NCI-H446 treated with DMSO at 0.1 percent for 48 hours (cell line): ENCODE measurements at places on chromosomes 16 and 17.

GRCh38 chr16:54932737-54933254 lies 2.1 kb downstream of the IRX5 start:
- no peak for DNase-seq

- DNase-seq, result no peak
Observed at GRCh38 chr16:28131181-28131580, 67.7 kb upstream of the GSG1L start.

- DNase-seq, result no peak
Observed at GRCh38 chr17:34504814-34505484, 74.4 kb upstream of the TMEM132E start.

DNA sequence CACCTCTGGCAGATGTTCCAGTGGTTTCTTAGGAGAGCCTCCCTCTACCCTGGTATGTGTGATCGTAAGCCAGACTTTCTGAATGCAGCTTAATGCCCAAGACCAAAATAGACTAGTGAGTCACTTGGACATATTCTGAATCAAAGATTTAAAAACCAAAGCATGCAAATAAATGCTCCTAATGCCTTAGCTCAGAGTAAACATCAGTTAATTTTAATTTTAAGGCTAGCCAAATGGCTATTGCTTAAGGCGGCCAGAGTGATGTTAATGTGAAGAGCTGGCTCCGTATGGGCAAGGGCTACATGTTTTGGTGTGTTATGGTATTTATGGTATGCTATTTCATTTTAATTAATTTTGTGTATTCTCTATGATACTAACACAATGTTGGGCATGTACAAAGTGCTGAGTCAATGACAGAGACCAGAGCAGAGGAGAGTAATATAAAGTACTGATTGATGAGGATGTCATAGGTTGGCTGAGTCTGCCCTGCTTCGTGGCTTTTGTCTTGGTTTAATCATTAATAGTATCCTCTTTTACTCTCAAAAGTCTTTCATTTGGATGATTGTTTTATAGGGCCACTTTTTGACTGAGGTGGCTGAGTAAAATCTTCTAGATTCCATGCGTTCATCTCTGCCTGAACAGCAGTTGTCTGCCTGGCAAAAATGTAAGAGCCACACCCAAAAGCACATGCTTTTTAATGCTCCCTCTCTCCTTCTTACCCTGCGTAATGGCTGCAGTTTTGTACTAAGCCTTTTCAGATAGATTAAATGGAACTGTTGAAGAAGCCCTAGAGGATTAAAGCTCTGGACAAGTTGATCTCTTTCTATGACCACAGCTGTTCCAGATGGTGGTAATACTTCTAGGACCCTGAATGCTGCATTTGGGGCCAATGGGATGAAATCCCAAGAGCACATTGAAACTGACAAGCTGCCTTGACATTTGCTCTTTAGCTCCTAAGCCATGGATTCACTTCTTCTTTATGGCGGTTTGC lies 59.6 kb downstream of the MAP2K6 start:
- DNase-seq, result no peak

DNA sequence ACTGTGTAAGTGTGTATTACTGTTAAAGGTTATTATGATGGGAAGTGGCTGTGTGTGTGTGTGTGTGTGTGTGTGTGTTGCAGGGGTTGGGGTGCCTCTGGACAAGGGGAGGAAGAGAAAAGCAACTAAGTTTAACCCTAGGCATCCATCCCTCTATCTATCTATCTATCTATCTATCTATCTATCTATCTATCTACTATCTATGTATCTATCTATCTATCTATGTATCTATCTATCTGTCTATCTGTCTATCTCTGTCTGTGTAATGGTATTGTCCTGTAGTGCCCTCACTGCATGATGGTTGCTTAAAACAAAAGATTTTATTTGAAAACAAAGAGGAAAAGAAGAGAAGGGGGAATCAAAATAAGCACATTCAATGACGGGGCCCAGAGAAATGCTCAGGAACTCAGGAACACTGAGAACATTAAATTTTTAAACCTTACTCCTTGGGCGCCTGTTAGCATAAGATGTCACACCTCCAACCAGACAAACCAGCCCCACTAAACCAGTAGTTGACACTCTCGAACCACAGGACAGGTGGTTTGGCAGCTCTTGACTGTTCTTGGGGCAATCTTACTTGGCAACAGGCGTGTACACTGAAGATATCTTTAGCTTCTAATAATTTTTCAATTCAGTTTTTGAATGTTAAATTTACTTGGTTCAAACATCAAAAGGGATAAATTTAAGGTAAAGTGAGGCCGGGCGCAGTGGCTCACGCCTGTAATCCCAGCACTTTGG lies 5.1 kb upstream of the RPL26 start:
- no peak for DNase-seq

- DNase-seq, result no peak
Observed at GRCh38 chr16:84851192-84852127, 31.7 kb downstream of the CRISPLD2 start.
